Panc1 (cell line): ENCODE measurements at places on chromosomes 7 and 10.

- DNase-seq = no peak
These were observed 103.9 kb downstream of the CUBN start for GRCh38 chr10:17025444-17026295.

- no peak for DNase-seq
These were observed 181.1 kb upstream of the IMMP2L start for GRCh38 chr7:111743244-111743847.

GRCh38 chr7:106643216-106644000 is 17.6 kb downstream of the CCDC71L start:
- DNase-seq = no peak

GRCh38 chr7:116948934-116949333 is 4.4 kb upstream of the ST7 start:
- DNase-seq = no peak

GRCh38 chr10:42879380-42880254 is 97.0 kb downstream of the BMS1 start:
- DNase-seq = no peak

DNA sequence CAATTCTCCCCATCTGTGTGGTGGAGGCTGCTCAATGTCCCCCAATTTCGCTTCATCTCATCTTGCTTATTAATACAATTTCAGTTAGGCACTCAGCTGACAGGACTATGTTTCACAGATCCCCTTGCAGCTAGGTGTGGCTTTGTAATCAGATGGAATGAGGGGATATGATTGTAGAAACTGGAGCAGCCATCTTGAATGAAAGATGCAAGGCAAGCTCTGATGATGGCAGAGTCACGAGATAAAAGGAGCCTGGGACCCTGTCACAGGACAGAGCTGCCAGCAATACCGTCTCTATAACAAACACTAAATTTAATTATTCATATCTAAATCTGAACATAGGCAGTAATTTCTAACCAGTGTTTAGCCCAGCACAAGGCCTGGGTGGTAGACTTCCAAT is 991 bp upstream of the DLD start:
- DNase-seq = no peak

GRCh38 chr7:101667399-101667798 is 38.3 kb upstream of the MYL10 start:
- no peak for DNase-seq

- DNase-seq = no peak
These were observed 41.5 kb upstream of the ANAPC16 start for GRCh38 chr10:72174297-72174662.

DNA sequence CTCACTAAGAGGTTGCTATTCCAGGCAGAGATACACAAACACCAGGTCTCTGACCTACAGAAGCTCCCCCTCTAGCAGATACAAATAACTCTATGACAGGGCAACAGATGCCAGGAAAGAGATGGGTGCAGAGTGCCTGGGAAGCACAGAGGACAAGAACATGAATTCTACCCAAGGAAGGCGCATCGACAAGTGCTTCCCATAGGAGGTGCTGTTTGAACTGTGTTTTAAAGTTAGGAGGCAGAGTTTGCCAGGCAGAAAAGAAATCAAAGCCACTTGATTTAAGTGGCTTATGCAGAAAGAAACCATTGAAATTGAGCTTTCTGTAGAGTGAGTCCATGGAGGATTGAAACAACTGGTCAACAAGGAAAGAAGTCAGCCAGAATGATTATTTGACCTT is 35.3 kb upstream of the EGR2 start:
- DNase-seq = no peak

GRCh38 chr7:74554178-74554577 is 100.5 kb downstream of the GTF2IRD1 start:
- DNase-seq = no peak

- no peak for DNase-seq
These were observed 12.9 kb upstream of the ZNF786 start for GRCh38 chr7:149103424-149103823.

DNA sequence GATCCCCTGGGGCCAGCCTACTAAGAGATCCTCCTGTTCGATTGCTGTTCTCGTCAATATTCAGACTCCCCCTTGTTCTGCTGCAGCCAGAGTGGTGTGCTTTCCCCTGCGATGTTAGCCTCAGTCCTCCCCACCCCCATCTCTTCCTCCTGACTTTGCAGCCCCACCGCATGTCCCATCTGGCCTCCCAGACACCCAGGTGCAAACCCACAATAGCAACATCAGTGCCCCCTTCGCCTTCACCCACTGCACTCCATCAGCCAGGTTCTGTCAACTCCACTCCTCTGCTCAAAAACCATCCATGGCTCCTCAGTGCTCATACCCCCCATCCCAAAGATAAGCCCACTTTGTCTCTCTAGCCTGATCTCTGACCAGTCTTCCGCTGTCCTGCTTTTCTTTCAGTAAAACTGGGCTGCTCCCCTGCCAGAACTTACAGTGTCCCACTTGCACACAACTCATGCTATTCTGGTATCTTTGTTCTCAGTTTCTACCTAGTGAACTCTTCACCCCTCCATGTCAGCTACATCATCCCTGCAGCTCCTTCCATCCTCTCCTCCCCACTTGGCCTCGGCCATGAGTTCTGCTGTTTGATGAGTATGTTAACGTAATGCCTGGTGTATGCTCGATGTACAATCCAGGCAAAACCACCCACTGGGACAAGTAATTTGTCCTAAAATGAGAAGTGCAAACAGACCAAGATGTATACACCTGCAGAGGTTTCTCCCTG is 26.6 kb downstream of the COL13A1 start:
- DNase-seq = no peak

DNA sequence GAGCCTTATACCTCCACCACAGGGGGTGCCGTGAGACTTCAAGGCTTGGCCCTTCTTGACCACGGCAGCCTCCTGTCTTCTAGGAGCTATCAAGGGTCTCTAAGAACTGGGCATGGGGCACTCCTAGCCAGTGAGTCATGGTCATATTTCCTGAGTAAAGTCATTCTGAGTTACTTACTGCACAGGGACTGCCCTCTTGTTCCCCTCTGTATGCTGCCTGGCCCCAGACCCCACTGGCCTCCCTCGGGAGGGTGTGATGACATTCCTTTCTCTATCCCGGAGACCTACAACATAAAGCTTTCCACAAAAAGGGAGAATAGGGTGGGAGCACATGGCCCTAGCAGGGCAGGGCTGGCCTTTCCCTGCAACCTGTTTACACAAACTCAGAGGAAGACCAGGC is 21.4 kb downstream of the DPCD start:
- no peak for DNase-seq

GRCh38 chr7:46619723-46620310 is 698.7 kb upstream of the IGFBP3 start:
- DNase-seq = no peak

DNA sequence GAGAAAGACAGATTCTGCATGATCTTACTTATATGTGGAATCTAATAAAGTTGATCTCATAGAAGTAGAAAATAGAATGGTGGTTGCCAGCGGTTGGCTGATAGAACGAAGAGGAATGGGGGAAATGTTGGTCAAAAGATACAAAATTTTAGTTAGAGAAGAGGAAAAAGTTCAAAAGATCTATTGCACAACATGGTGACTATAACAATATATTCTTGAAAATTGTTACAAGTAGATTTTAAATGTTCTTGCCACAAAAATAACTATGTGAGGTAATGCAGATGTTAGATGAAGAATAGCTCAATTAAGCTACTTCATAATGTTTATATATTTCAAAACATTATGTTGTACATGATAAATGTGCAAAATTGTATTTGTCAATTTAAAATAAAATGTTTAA is 112.3 kb upstream of the SMIM30 start:
- DNase-seq = no peak

- DNase-seq = no peak
These were observed 51.3 kb upstream of the VIPR2 start for GRCh38 chr7:159195946-159196345.

- no peak for DNase-seq
These were observed 44.5 kb downstream of the LANCL2 start for GRCh38 chr7:55409482-55410225.

DNA sequence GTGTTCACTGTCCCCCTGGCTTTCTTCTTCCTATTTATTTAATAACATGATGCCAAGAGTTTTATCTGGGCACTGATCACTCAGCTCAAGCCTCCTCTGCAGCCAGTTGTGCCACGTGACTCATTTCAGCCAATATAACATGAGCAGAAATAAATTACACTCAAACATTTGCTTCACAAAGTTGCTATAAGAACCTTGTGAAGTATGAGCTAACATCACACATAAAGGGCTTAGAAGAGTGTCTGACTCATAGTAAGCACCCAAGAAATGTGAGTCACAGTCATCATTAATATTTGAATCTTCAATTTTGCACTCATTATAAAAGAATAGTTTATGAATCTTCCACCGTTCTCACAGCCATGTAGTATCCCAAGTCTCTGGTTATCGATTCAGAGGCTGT is 414.6 kb upstream of the NPVF start:
- DNase-seq = no peak
